ENCODE measurements at places on chromosomes 5 and 9. TPM values are rescaled to one million over a fixed set of nuclear protein-coding genes. Genes with fewer than 3 reads are reported as not detected.

DNA sequence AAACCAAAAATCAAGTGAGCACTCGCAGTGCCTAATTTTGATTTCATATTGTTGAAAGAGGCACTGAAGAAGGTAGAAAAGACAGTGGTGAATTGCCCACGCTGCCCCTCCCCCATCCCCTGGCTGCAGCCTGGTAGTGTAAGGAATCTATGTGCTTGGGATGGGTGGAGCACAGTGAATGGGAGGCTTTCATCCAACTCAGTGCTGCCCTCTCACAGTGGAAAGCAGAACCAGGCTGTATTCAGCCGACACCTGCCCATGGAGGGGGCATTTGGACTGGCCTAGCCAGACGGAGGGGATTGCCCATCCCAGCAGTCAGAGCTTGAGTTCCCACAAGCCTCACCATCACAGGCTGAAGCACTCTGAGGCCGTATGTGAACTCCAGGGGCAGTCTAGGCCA lies 800.4 kb upstream of the DMAC1 start:
- DNase-seq, result no peak

The SPATA31E1 gene
- not detected for total RNA-seq

GRCh38 chr5:88925692-88926490 lies 42.9 kb upstream of the MEF2C start:
- DNase-seq, result no peak

- no peak for DNase-seq
These were observed 122.9 kb upstream of the NFIL3 start for GRCh38 chr9:91546574-91546973.

The DRD1 gene
- total RNA-seq, result not detected

DNA sequence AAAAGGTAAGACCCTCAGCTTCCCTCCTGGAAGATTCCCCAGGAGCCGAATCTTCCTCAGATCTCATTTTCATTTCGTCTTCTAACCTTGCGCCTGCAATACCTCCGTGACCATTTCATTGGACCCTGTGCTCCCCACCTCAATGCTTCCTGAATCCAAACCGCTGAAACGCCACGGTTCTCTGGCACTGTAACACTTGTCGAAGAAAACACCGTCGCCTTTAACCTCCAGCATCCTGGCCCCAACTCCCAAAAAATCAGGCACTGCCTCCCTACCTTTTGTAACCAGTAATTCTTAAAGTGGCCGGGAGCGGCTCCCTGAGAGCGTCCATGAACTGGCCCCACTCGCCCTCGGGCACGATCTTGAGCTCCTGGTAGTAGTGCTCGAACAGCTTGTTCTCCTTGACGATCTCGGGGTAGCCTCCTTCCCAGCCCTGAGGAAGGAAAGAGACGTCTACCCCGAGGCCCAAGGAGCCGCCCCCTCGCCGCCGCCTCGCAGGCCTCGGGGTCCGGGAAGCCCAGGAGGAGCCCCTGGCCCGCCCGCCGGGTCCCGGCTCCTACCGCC lies 438 bp downstream of the NSUN2 start:
- DNase-seq, result peak; percentile 38

GRCh38 chr9:91519520-91520277 lies 96.1 kb upstream of the NFIL3 start:
- DNase-seq, result no peak

- no peak for DNase-seq
These were observed 118.5 kb downstream of the PRR16 start for GRCh38 chr5:120582635-120583034.

- no peak for DNase-seq
These were observed 364.2 kb upstream of the RPS23 start for GRCh38 chr5:82642313-82642712.

- no peak for DNase-seq
These were observed 2.7 kb downstream of the TSLP start for GRCh38 chr5:111074244-111074643.
